Cardiac muscle cell (in vitro differentiated cells and primary cell): ENCODE measurements at places on chromosomes 12 and 14. TPM values are rescaled to one million over a fixed set of nuclear protein-coding genes. Genes with fewer than 3 reads are reported as not detected.
A peak's percentile ranks its signal among the peaks of the same experiment; 100 is the strongest.

- no peak overlapping the region for H3K27ac ChIP-seq
- no peak overlapping the region for H3K4me3 ChIP-seq
- DNase-seq, result no peak
- no peaks in the 10 kb centered on the region for H3K36me3 ChIP-seq
- H3K4me1 ChIP-seq, result no peaks in the 10 kb centered on the region
- no peaks in the 10 kb centered on the region for H3K27me3 ChIP-seq
Observed at GRCh38 chr14:99677231-99678140, 6.6 kb upstream of the CYP46A1 start.

- no peak overlapping the region for H3K4me3 ChIP-seq
- no peak overlapping the region for H3K27ac ChIP-seq
- no peak for DNase-seq
Observed at GRCh38 chr14:98223106-98223505, 1048.9 kb downstream of the BCL11B start.

- no peak overlapping the region for H3K4me3 ChIP-seq
- H3K27ac ChIP-seq, result no peak overlapping the region
- no peaks in the 10 kb centered on the region for H3K27me3 ChIP-seq
- peak; percentile 72 for DNase-seq
- H3K36me3 ChIP-seq, result no peaks in the 10 kb centered on the region
Observed at GRCh38 chr12:30110958-30111586, 327.3 kb upstream of the TMTC1 start.

DNA sequence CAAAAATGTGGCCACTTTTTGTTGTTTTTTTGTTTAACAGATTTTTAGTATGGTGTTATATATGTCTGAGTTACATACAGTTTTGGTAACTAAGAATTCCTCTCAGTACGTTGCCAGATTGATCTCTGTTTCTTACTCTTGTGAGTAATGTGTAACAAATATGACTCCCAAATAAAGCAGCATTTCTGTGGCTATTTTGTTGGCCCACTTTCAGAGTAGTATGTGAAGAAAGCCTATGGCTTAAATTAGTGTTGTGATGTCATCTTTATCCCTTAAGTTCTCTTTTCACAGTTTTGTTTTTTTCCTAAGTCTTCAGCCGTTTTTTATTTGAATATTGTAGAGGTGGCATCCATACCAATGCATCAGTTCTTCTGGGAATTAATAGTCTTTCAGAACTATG lies 10.7 kb downstream of the PCNX4 start:
- H3K4me1 ChIP-seq, result no peaks in the 10 kb centered on the region
- H3K27ac ChIP-seq, result no peak overlapping the region
- no peak overlapping the region for H3K4me3 ChIP-seq

DNA sequence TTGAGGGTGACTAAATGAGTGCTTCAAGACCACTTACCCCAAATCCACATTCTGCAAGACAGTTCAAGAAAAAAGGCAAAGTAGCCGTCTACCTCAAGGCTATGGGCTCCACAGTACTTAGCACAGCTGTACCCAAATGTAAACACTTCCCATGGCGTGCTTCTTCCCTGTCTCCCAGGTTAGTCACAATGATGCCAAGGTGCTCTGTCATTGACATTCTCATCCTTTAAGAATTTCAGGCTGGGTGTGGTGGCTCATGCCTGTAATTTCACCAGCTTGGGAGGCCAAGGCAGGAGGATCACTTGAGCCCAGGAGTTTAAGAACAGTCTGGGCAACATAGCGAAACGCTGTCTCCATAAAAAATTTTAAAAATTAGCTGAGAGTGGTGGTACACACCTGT lies 51.2 kb upstream of the CERS5 start:
- no peak overlapping the region for H3K4me3 ChIP-seq
- H3K27me3 ChIP-seq, result no peaks in the 10 kb centered on the region
- H3K36me3 ChIP-seq, result no peaks in the 10 kb centered on the region
- H3K27ac ChIP-seq, result no peak overlapping the region
- H3K4me1 ChIP-seq, result peaks cover 11% of the 10 kb centered on the region

DNA sequence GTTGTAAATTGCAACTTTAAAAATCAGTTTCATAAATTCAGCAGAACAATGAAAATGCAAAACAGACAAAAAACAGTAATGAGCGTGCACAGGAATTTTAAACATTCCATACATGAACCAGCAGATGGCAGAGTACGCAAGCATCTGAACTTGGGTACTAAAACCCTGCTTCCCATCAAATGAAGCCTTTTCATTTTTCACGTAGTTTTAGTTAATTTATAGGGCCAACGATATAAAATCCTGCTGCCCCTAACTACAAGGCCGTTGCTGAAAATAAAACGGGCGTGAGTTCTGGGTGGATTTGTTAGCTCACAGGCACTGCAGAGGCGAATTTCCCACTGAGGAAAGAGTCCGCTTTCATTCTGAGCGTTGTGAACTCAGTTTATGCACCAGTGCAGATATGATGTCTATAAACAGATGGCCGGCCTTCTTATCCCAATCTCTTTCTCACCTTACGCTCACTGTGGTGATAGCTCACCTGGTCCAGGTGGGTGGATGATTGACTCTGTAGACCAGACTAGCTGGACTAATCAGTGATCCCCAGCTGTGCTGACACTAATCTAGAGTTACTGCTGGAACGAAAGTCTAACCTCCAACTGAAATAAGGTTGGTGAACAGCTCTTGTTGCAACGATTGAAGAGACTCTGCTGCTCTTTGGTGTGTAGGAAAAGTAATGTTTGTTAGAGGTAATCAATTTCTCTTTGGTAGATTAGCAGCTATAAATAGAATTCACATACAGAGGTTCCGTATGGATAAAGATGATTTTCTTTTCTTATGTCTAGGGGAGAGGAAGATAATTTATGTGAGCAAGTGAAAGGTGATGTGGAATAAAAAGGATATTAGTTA lies 89.2 kb downstream of the PDZRN4 start:
- peaks cover 13% of the 10 kb centered on the region for H3K4me1 ChIP-seq
- H3K4me3 ChIP-seq, result no peak overlapping the region
- no peaks in the 10 kb centered on the region for H3K27me3 ChIP-seq
- no peaks in the 10 kb centered on the region for H3K36me3 ChIP-seq
- no peak overlapping the region for H3K27ac ChIP-seq

DNA sequence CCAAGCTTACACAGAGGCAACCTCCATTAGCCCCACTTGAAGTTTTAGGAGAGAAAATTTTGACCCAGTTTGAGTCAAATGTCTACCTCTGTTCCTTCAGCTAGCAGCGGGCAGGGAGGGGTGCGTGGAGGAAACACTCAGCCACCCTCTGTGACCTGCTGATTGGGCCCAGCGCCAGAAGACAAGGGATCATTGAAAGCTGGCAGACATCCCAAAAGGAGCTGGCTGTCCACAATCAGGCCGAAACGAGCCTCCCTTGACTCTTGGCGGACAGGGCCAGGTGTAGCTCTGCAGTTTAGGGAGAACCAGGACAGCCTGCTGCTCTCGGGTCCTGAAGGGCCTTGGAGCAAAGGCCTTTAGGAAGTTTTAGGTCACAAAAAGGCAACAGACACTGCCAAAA lies 41.3 kb downstream of the CD9 start:
- DNase-seq, result peak; percentile 65
- peaks cover 9% of the 10 kb centered on the region for H3K4me1 ChIP-seq

DNA sequence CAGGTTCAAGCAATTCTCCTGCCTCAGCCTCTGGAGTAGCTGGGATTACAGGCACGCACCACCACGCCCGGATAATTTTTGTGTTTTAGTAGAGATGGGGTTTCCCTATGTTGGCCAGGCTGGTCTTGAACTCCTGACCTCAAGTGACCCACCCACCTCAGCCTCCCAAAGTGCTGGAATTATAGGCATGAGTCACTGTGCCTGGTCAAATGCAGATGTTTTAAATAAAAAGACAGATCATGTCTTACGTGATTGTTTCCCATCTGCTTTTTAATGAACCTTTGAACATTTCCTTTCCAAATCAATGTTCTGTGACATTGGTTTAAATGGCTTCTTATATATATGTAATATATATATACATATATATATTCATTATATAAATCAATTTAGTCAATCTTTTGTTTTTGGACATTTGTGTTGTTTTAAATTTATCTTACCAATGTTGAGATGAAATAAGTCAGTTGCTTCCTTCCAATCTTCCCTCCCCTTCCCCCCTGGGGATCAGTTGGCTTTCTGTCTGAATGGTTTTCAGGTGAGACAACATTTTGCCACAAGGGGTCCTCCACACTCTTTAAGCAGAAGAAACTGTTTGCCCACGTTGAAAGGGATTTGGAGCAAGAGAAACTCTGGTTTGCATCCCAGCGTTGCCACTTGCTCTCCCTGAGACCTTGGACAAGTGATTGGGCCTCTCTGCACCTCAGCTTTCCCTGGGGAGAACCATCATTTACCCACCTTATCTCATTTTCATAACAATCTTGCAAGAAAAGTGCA lies 47.6 kb upstream of the RBM19 start:
- H3K27ac ChIP-seq, result no peak overlapping the region
- H3K4me1 ChIP-seq, result peaks cover 22% of the 10 kb centered on the region
- no peaks in the 10 kb centered on the region for H3K27me3 ChIP-seq
- no peak overlapping the region for H3K4me3 ChIP-seq
- peak; percentile 39 for DNase-seq

GRCh38 chr14:22220427-22220826 lies 368.6 kb downstream of the DAD1 start:
- H3K36me3 ChIP-seq, result no peaks in the 10 kb centered on the region
- no peak overlapping the region for H3K4me3 ChIP-seq
- H3K4me1 ChIP-seq, result no peaks in the 10 kb centered on the region
- no peak overlapping the region for H3K27ac ChIP-seq

- H3K27ac ChIP-seq, result no peak overlapping the region
- H3K36me3 ChIP-seq, result no peaks in the 10 kb centered on the region
- no peaks in the 10 kb centered on the region for H3K4me1 ChIP-seq
- H3K4me3 ChIP-seq, result no peak overlapping the region
Observed at GRCh38 chr12:101566318-101566717, 28.5 kb upstream of the MYBPC1 start.

Gene SDR9C7
- 0.14 and 1.3 TPM in 2 replicates for total RNA-seq

Gene RPL10L
- total RNA-seq, result not detected in 2 replicates

Gene CBLN3
- 2.3 and 3.3 TPM in 2 replicates for total RNA-seq

Gene PLCZ1
- not detected in 2 replicates for total RNA-seq

Gene SLCO1A2
- total RNA-seq, result 0.39 and 1.8 TPM in 2 replicates

Gene KDM5A
- 36.3 and 36.4 TPM in 2 replicates for total RNA-seq

Gene KRT1
- total RNA-seq, result not detected in 2 replicates

Gene TTC7B
- 68.1 and 73.7 TPM in 2 replicates for total RNA-seq
